IPS DF 19.7 (cell line): ENCODE measurements at places on chromosomes 1 and 21.

DNA sequence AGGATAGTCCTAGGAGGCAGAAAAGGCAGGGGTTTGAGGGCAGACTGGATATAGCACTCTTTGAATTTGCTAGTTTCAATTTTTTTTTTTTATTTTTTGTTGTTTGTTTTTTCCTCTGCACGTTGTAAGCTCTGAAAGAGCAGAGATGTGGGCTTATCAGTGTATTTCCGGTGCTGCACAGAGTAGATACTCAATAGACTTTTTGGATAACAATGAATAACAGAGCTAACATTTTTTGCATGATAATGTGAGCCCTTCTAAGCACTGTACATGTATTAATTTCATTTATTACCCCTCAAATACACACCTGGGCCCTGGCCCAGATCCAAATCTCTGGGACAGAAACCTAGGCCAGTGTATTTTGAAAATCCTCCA, 17.1 kb upstream of the PARP1 start:
- DNase-seq, result no peak

DNA sequence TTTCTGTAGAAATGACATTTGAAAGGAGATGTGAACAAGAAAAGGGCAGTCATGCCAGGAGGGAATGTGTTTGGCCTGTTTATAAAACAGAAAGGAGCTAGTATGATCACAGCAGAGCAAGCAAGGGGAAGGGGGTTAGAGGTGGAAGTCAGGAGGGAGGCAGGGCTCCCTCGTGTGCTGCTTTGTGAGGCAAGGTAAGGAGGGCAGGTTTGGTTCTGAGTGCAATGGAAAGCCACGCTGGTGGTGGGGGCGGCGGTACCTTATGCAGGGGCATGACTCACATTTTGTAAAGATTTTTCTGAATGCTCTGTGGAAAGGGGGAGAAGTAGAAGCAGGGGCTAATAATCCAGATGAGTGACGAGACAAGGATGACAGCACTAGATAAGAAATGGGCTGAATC, 197.5 kb upstream of the C8B start:
- no peak for DNase-seq

DNA sequence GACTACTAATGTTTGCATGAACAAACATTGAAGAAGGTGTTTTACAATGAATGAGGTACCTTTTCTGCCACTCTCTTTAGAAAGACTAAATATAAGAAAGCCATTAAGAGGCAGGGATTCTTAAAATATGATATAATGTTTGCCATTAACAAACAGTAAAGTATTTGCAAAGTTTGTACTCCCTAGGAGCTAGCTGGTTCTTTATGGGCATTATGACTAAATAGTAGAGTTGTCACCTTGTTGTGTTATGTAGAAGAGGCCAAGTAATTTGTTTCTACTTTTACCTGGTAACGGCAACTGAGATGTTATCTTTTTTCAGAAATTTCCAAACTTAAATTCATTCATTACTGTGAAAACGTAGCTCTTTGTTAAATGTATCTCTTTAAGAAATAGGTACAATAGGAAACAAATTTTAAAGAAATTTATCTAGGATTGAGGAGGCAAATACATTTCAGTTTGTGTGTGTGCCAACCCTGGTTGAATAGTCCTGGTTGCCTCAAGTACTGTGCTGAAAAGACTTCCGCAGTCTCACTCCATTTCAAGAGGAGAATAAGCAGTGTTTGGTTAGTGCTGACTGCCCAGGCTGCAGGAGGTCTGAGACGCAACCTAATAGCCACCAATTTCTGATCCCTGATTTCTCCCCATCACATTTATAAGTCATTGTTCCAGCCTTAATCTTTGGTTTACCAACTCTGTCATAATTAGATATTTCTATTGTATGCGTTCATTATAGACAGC, 52.1 kb downstream of the WDR3 start:
- no peak for DNase-seq

- no peak for DNase-seq
Measured at GRCh38 chr1:165409657-165410358, 35.1 kb downstream of the RXRG start.

GRCh38 chr1:172616636-172617035, 42.3 kb upstream of the FASLG start:
- DNase-seq, result no peak

DNA sequence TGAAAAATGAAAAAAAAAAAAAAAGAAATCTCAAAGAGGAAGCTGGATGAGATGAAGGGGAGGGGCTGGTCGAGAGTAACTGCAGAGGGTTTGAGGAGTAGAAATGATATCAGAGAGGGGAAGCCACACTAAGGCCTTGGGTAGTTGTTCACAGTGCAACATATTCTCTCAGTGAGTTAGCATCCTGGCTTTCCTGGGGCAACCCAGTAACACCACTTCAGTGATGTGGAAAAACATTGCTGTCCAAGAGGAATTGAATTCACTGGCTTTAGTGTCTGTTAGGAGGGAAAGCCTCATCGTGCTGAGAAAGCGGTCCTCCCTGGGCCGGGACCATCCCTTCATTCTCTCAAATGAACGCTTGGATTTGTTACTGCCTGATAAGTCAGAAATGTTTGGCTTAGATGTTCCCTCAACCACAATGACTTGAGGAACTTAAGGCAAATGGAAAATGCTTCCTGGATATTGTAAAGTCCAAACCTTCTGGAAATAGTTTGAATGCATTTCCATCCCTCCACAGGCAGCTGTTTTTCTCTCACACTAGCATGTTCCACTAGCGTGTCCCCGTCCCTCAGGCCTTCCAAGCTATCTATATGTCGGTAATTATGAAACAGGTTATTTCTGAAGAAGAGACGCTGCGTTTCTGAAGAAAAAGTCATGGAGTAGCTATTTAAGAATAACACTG, 12.2 kb downstream of the TGFB2 start:
- DNase-seq, result no peak

DNA sequence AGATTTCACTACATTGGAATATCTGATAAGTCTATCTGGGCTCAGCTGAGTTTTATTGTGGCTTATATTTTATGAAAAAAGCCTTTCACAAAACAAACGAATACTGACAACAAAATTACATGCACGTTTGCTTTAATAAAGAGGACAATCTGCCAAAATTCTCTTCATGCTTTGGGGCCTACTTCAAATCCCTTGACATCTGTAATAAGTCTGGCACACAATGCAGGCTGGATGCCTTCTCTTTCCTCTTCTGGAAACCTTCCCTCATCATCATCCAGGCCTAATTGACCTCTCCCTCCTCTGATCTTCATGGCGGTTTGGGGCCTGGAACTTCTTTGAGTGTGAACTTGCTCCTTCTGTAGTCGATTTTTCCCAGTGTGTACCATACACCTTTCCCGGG, 70.3 kb downstream of the MAP10 start:
- DNase-seq, result no peak

DNA sequence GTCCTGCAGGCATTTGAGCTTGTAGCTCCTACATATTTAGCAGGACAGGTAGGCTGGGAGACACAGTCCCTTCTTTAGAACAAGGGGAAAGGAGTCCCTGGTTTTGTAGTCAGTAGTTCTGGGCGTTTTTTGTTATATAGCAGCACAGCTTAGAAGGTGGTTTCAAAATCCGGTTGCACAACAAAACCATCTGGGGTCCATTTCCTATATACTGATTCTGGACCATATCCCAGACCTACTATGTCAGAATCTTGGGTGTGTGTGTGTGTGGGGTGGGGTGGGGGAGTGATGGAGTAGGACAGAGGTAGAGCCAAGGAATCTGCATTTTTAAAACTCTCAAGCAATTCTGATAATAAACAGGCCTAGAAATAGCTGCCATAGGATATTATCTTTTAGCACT, 21.6 kb downstream of the METTL13 start:
- DNase-seq, result no peak

GRCh38 chr1:163875200-163875926, 553.6 kb downstream of the NUF2 start:
- DNase-seq, result no peak

DNA sequence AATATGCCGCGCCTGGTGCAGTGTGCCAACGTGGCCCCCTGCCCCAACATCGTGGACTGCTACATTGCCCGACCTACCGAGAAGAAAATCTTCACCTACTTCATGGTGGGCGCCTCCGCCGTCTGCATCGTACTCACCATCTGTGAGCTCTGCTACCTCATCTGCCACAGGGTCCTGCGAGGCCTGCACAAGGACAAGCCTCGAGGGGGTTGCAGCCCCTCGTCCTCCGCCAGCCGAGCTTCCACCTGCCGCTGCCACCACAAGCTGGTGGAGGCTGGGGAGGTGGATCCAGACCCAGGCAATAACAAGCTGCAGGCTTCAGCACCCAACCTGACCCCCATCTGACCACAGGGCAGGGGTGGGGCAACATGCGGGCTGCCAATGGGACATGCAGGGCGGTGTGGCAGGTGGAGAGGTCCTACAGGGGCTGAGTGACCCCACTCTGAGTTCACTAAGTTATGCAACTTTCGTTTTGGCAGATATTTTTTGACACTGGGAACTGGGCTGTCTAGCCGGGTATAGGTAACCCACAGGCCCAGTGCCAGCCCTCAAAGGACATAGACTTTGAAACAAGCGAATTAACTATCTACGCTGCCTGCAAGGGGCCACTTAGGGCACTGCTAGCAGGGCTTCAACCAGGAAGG, 4.3 kb downstream of the GJB3 start:
- DNase-seq, result no peak

- DNase-seq, result no peak
Measured at GRCh38 chr21:22174746-22175145, 1176.5 kb downstream of the NCAM2 start.

- DNase-seq, result peak; percentile 75
Measured at GRCh38 chr1:108828074-108828961, 28.6 kb downstream of the AKNAD1 start.

DNA sequence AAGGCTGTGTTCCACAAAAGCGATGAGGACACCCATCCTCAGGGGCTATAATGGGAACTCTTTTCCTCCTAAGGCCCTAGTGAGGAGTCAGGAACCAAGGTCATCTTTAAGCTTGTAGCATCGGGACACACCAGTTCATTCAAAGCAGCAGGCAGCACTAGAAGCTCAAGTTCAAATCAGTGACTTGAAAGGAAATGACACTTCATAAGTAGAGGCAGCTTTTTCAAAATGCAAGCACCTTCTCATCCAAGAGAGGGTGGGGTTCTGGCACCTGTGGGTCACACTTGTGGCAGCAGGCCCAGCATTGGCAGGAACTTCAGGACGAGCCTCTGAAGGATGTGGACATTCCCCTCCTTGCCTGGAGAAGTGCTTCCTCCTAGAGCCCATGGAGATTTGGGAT, 496.3 kb downstream of the KIF26B start:
- no peak for DNase-seq

GRCh38 chr1:107450899-107451664, 310.2 kb downstream of the NTNG1 start:
- no peak for DNase-seq

GRCh38 chr1:115114308-115114707, 25.0 kb upstream of the TSPAN2 start:
- no peak for DNase-seq

GRCh38 chr1:246107516-246108277, 399.4 kb downstream of the SMYD3 start:
- DNase-seq, result no peak

GRCh38 chr1:77534456-77534855, 148.0 kb downstream of the ZZZ3 start:
- DNase-seq, result no peak

GRCh38 chr1:173258479-173259264, 51.5 kb upstream of the TNFSF4 start:
- DNase-seq, result no peak

GRCh38 chr1:235060607-235061470, 67.8 kb downstream of the TOMM20 start:
- DNase-seq, result peak; percentile 56

- DNase-seq, result no peak
Measured at GRCh38 chr1:70256664-70257063, 35.5 kb downstream of the SRSF11 start.

GRCh38 chr1:232327269-232327668, 302.7 kb downstream of the SIPA1L2 start:
- no peak for DNase-seq

DNA sequence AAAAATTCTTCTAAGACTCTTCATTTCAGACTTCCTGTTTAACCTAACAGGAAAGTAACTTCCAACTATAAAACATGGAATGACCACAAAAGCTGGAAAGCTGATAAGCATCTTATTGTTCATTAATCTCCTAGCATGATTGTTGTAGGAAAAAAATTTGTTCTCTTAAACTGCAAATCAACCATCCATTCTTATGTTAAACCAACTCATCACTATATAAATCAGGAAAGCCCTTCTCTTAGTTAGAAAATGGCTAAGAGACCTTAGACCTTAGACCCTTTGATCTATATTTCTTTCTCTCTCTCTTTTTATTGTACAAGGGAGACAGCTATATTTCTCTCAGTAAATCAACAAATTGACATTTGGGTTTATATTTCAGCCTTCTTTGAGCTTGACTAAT, 101.4 kb downstream of the UBE2U start:
- DNase-seq, result no peak

GRCh38 chr1:220565670-220566069, 37.7 kb downstream of the MARK1 start:
- DNase-seq, result no peak

DNA sequence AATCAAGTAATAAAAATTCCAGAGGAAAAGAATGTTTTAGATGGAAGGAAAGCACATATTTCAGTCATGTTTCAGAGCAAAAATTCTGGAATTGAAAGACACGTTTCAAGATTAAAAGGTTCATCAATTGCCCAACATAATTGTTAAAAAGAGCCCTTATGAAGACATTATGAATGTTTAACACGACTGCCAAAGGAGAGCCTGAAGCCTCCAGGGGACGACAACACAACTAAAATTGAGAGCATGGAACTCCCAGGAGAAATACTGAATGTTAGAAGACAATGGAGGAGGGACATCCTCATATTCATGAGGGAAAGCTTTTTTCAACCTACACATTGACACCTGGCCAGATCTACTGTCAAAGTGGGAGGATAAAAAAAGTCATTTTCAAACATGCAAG, 16.0 kb downstream of the OR2T11 start:
- DNase-seq, result no peak

GRCh38 chr21:17622018-17622417, 9.3 kb upstream of the BTG3 start:
- DNase-seq, result no peak
